ENCODE measurements at places on chromosomes 1 and 21.

DNA sequence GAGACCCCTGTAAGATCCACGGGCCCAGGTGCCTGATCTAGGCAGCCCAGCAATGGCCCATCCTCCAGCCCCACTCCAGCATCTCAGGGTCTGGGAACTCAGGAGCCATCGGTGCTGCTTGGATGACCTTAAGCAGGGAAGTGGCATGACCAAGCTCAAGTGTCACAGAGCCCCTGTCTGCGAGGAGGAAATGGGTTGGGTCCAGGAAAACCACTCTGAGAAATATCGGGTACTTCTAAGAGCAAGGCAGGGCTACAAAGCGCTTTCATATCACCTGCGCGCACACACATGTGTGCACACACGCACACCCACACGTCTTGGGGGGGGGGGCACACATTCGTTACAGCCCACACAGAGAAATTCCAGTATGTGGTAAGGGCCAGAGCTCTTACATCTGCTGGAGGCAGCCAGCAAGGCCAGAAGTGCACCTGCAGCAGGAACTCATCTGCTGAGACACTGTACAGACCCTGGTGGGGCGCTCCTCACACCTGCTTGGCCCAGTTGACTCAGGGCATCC is 32.6 kb upstream of the SPOCD1 start:
- peak; percentile 45 for DNase-seq

DNA sequence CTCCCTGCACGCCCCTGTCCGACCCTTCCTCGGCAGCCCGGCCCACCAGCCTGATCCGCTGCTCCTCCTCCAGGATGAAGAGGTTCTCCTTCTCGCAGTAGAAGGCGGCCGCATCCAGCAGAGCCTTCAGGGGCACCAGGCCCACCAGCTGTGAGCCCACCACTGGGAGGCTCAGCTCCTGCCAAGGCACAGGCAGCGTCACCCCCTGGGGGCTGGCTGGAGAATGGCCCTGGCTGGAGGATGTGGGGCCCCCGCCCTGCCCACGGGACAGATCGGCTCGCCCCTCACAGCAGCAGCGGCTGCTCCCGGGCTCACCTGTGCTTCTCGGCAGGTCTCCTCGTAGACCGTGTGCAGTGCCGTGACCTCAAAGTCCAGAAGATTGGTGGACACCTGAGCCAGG is 5.3 kb downstream of the FTCD start:
- DNase-seq = no peak

GRCh38 chr1:43858324-43858723 is 75.3 kb upstream of the ARTN start:
- DNase-seq = no peak

- DNase-seq = no peak
Measured at GRCh38 chr21:34970167-34970500, 79.0 kb downstream of the RUNX1 start.

- DNase-seq = peak; percentile 12
Measured at GRCh38 chr1:14826172-14826636, 227.7 kb downstream of the KAZN start.

DNA sequence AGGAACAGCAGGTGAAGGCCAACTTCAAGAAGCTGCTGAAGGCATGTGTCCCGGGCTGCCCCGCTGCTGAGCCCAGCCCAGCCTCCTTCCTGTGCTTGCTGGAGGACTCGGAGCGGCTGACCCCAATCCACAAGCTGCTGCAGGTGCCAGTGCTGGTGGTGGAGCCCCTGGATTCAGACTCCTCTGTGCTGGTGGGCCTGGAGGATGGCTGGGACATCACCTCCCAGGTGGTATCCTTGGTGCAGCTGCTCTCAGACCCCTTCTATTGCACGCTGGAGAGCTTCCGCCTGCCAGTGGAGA is 20.1 kb upstream of the NPPB start:
- no peak for DNase-seq

GRCh38 chr1:208149776-208150514 is 94.2 kb downstream of the PLXNA2 start:
- no peak for DNase-seq

DNA sequence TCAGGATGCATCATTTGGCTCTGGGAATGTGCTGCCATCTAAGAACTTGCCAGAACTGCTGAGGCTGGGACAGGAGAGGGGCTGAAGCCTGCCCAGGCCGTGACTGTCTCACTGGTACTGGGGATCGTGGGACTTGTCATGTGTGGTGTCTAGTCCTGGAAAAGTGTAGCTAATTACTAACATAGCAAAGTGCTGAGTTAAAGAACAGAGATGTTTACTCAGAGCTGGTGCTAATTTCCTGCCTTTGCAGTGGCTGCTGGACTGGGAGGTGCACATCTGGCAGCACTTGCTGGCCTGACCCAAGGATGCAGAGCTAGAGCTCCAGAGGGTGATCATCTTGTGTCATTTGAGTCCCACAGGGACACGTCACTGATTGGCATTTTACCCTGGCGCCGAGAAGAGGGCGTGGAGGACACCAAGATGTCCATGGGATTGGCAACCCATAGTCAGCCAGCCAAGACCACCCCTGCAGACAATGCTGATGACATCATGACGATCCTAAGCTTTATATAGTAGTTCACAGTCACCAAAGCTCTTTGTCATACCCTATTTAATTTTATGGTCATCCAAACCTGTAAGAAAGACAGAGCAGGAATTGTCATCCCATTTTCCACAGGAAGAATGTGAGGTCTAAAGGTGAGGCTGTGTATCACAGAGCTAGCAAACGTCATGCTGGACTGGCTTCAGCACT is 110.1 kb upstream of the SLC44A3 start:
- DNase-seq = no peak

GRCh38 chr1:89068291-89068690 is 3.3 kb upstream of the GBP1 start:
- DNase-seq = no peak

DNA sequence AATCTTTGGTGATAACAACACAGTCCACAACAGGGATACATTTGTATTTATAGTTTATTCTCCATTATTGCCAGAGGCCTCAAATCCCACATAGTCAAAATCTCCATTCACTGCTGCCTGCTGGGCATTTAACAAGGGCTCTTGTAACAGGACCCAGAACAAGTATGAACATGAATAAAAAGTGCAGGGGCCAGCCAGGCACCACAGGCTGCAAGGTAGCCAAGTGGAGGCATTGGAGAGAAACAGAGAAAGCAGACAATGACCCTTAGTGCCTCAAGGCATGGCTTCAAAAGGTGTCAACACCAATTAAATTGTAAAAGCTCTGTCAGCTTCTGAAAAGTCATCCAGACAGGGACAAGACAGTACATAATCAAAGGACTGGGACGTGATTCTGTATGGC is 116.8 kb downstream of the ATP6V1G3 start:
- no peak for DNase-seq

- DNase-seq = no peak
Measured at GRCh38 chr1:58824753-58825389, 41.0 kb upstream of the JUN start.

GRCh38 chr1:185561629-185562028 is 172.6 kb upstream of the HMCN1 start:
- no peak for DNase-seq

GRCh38 chr1:225658041-225658440 is 5.1 kb upstream of the ENAH start:
- DNase-seq = no peak

GRCh38 chr1:56330391-56331026 is 248.9 kb downstream of the PLPP3 start:
- DNase-seq = no peak

DNA sequence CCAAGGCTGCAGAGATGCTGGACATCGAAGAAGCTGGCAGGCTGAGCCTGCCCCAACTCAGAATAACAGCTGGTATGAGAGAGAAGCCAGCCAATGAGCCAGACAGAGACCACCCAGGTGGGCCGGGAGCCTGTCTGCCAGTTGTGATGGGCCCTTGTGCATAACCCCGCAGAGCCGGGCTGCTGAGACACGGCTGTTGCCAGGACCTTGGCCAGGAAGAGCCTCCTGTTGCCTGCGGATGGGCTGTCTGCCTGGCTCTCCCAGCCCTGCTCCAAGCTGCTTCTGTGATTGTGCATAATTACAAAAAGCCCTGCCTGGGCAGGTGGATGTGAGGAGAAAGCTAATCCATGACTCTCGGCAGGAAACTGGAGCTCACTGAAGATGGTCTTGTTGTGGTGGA is 126.5 kb downstream of the CAPN8 start:
- no peak for DNase-seq

GRCh38 chr1:230977761-230978490 is 735 bp downstream of the TTC13 start:
- DNase-seq = no peak

DNA sequence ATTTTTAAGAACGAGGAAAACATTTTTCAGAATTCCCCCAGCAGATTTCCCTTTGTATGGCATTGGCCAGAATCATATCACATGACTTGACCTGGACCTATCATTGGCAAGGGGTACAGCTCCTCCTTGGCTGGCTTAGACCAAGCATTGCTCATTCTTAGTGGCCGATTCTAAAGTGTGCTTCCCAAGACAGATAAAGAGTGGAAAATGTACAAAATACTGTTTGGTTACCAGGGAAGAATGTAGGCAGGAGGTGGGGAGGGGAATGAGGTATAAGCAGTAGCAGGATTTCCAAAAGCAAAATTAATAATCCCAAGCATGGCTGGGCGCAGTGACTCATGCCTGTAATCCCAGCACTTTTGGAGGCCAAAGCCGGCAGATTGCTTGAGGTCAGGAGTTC is 75.6 kb upstream of the KRTAP11-1 start:
- no peak for DNase-seq

DNA sequence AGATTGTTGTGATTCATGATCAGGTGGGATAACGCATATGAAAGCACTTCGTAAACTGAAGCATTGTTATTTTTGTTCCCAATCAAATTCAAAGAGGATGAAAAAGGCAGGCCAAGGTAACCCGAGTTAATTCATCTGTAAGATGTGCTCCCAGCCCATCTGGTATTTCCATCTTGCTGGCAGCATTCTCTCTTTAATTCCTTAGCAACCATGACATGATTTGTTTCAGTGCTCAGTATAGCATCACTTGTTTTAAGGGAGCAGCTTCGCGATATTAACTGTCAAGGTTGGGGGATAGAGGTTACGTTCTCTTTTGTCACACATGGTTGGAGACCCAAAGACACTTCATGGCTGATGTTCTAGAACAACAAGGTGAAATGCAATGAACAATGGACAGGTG is 6.4 kb downstream of the TSPAN2 start:
- DNase-seq = no peak

DNA sequence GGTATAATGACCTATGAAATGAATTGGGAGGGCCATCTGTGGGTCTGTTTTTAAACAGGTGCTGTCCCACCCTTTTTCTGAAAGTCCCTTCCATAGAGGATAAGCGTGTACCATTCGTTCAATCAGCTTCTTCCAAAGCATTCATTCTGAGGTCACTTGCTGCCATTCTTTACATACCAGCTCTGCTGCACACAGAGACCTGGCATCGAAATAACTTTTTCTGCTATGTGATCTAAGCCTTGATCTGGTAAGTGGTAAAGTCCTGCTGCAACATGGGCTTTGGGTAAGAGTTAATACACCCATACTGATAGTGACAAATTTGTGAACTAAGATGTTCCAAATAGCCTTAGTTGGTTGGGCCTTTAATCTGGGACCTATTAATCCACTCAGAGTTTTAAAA is 38.9 kb downstream of the DR1 start:
- DNase-seq = no peak

DNA sequence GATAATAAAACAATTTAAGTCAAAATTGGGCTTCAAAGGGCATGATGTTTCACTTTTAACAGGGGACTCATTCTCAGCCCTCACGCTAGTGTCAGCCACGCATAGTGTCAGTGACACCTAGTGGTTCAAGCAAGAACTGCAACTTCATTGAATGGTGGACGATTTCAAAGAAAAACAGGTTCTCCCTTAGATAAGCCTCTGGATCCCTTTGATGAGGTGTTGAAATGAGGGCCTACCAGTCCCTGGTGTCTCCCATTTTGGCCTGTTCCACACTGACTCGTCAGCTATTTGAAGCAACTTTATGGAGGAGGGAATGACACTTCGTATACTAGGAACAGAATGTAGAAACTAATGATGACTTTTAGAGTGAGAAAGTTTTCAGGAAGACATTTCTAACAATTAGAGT is 56.2 kb downstream of the FCRL5 start:
- no peak for DNase-seq

DNA sequence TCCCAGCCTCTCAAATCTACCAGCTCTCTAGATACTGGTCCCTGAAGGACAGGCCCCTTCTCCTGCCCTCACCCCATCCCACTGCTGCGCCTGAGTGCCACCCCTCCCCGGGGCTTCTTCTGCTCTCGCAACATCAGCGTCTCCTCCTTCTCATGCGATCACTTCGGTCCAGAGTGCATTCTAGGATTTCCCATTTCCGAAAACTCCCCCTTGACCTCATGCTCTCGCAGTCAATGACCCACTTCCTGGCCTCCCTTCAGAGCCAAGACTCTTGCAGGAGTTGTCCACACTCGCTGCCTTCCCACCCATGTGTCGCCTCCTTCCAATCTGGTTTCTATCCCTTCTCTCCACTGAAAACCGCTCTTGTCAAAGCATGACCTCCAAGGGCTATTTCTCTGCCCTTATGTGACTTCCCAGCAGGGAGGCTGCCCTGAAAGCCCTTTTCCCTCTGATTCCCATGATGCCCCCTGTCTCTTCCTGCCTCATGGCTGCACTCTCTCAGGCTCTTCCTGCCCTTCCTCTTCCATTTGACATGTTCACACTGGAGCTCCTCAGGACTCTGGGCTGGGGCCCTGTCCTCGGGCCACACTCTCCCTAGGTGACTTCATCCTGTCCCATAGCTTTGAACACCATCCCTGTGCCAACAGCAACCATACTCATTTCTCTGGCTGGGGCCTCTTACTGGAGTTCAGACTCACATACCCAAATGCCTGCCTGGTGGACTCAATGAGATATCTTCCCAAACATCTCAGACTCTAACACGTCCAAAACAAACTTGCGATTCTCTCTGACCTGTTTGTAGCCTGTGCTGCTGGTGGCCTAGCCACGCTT is 46.0 kb downstream of the LDLRAD2 start:
- no peak for DNase-seq

- no peak for DNase-seq
Measured at GRCh38 chr1:42006836-42007235, 88.1 kb upstream of the HIVEP3 start.

DNA sequence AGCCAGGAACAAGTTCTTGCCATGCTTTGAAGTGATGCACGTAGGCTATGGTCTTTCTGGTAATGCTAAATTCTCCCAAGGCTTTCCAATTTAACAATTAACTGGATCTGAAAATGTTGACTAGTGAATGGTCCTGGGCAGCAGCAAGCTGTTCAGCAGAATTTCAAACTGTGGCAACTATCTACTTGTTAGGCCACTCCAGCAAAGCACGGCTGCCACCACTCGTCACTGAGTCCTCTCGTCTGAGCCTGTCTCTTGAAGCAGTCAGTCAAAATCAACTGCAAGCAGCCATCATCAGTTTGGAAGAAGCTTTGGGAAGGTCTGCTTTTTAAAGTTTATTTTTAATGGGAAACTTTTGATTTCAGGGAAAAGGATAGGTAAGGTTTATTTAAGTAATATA is 6.1 kb downstream of the FLVCR1 start:
- DNase-seq = no peak
